ENCODE measurements at places on chromosomes 3 and 15.

GRCh38 chr3:52006017-52006819 is 10.5 kb upstream of the RPL29 start:
- DNase-seq: no peak

- no peak for DNase-seq
Measured at GRCh38 chr3:156792945-156793344, 33.2 kb upstream of the LEKR1 start.

GRCh38 chr15:40550341-40551037 is 14.4 kb downstream of the CCDC32 start:
- DNase-seq: no peak

- no peak for DNase-seq
Measured at GRCh38 chr3:174488527-174488926, 370.6 kb upstream of the NAALADL2 start.

DNA sequence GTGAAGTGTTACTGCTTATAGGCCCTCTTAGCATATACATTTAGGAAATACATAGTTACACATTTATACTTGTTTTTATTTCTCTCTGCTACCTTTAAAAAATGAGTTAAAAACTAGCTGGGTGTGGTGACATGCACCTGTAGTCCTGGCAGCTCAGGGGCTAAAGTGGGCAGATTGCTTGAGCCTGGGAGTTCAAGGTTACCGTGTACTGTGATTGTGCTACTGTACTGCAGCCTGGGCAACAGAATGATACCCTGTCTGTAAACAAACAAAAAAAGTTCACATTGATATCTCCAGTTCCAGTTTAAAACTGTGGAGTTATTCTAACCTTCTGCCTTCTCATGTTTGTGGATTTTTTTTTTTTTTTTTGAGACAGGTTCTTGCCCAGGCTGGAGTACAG is 12.1 kb downstream of the PDCD6IP start:
- DNase-seq: no peak

- no peak for DNase-seq
Measured at GRCh38 chr15:83848315-83849050, 194.6 kb downstream of the ADAMTSL3 start.
